ENCODE measurements at places on chromosomes 6 and 20.

- DNase-seq: no peak
Observed at GRCh38 chr6:21375151-21376116, 218.1 kb upstream of the SOX4 start.

GRCh38 chr20:46133886-46134654 lies 16.0 kb downstream of the CD40 start:
- no peak for DNase-seq

DNA sequence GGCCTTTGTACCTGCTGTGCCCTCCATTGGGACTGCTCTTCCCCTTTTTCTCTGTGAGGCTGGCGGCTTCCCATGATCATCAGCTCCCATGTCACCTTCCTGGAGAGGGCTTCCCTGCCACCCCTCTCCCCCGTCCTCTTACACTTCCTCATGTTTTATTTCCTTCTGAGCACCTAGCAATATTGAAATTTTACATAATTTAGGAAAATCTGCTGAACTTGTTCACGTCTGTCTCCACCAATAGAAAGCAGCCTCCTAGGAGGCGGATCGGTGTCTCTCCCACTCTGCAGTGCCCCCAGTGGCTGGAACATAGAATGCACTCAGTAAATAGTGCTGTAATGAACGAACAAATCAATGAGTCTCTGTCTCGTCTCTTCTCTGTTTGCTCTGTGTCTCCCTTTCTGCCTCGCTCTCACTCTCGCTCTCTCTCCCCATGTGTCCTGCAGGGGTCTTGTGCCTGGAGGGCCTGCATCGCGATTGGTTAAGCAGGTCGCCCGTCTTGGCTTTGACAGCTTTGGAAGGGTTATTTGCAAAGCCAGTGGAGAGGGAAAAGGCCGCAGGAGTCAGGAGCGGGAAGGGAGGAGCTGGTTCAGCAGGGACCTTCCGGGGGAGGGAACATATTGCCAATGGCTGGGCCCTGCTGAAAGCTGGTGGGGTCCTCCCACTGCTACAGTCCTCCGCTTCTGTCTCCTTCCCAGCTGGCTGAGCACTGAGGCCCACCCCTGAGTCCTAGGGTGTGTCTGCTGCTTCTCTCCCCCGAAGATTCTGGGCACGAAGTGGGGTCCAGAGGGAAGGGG lies 12.1 kb upstream of the OCSTAMP start:
- peak; percentile 9 for DNase-seq

- no peak for DNase-seq
Observed at GRCh38 chr6:137011406-137011805, 33.4 kb downstream of the IL20RA start.

GRCh38 chr6:72272958-72273357 lies 348.9 kb upstream of the KCNQ5 start:
- no peak for DNase-seq

GRCh38 chr6:23031986-23032385 lies 462.6 kb downstream of the HDGFL1 start:
- no peak for DNase-seq

DNA sequence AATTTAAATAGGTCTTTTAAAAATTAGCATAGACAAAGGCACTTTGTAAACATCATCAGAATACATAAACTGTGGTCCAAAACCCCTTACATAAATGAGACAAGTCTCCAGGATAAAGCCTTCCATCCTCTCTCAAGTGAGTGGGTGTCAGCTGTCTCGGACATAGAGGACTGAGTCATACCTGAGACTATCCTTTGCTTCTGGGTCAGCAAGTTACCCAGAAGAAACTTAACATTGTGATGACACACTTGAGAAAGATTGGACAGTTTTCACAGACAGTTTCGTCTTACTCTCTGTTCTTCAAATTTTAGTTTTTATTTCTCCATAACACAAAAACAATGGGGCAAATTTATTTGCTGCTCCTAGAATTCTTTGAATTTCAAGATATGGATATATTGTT lies 838.0 kb downstream of the DHX35 start:
- no peak for DNase-seq

- DNase-seq: no peak
Observed at GRCh38 chr6:139430899-139431601, 56.6 kb upstream of the CITED2 start.

GRCh38 chr6:14383393-14384174 lies 266.0 kb downstream of the CD83 start:
- DNase-seq: no peak
